Glomerular endothelial cell (primary cell): ENCODE measurements at places on chromosomes 2 and 18. TPM values are rescaled to one million over a fixed set of nuclear protein-coding genes. Genes with fewer than 3 reads are reported as not detected.
A peak's percentile ranks its signal among the peaks of the same experiment; 100 is the strongest.

DNA sequence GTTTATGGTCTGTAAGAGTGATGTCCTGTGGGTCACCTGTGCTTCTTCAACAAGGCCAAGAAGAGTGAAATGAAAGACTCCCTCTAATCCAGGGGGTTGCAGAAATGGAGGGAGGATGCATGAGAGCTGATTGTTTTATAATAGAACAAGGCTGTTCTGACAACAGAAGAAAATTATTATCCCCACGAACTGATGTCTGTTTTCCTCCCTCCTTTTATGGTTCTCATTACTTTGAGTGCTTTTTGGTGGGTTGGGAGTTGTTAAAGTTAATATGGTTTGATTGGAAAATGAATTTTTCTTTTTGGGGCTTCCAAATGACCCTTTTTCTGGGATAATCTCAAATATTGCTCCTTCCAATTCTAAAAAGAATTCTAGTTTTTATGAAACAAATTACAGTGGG lies 33.6 kb downstream of the GATA6 start:
- no peak for DNase-seq

GRCh38 chr2:74919827-74920226 lies 38.6 kb upstream of the POLE4 start:
- no peak for DNase-seq

DNA sequence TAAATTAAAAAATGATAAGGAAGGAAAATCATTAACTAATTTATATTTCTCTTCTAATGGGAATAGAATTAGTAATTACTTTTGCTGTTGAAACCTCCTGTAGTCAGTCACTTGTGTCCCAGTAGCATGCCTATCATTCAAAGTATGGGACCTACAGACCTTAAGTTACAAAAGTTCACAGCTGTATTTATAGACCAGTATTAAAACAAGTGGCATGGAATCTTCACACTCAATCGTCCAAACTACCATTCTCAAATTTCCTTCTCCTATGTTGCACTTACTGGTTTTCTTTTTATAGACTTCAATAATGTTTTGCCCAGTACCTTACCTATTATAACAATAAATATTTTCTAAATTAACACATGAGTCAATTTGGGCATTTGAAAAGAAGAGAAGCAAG lies 639.9 kb downstream of the ERBB4 start:
- no peak for DNase-seq

DNA sequence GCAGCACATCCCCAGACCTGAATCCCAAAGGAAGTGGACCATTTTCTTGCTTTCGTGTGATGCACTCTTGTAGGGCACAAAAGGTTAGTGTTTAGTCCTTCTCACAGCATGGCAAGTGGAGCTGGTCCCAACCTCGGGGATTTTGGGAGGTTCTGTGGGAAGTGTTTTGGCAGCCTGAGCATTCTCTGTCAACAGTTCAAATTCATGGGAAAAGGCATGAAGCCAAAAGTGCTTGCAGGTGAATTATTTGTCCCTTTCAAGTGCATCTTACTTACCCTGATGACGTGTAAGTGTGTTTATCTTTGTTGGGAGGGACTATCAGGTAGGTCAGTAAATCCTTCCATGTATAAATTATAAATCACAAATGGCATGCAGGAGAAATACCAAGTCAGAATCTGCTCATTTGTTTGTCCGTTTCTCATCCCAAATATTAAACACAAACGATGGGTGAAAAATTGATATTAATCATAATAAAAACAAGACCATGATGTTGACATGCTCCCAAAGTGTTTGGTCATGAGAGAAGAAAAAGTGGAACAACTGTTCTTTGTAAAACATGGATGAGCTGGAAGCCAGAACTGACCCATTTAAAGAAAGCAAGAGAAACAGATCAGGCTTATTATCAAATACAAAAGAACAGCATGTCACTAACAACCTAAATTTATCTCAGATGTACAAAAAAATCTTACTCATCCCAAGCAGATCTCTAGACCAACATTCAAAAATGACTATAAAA lies 57.6 kb downstream of the EPHA4 start:
- no peak for DNase-seq

GRCh38 chr2:65532326-65532725 lies 99.9 kb upstream of the SPRED2 start:
- no peak for DNase-seq

GRCh38 chr2:24613154-24613814 lies 122.2 kb downstream of the NCOA1 start:
- peak; percentile 39 for DNase-seq

DNA sequence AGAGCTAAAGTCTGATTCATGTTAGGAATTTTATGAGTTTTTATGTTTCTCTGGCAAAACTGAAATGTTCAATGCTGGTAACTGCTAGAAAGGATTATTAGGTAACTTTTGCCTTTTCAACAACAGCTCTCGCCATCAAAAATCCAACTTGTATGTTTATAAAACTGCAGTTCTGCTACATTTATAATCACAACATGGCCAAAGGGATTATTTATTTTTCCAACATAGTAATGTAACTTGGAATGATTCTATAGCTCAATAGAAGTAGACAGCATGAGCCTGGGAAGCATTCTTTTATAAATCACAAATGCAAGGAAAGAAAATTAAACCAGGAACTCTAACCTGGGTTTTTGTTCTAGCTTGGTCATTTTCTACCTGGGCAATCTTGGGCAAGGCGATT lies 470.9 kb downstream of the TGIF1 start:
- no peak for DNase-seq

DNA sequence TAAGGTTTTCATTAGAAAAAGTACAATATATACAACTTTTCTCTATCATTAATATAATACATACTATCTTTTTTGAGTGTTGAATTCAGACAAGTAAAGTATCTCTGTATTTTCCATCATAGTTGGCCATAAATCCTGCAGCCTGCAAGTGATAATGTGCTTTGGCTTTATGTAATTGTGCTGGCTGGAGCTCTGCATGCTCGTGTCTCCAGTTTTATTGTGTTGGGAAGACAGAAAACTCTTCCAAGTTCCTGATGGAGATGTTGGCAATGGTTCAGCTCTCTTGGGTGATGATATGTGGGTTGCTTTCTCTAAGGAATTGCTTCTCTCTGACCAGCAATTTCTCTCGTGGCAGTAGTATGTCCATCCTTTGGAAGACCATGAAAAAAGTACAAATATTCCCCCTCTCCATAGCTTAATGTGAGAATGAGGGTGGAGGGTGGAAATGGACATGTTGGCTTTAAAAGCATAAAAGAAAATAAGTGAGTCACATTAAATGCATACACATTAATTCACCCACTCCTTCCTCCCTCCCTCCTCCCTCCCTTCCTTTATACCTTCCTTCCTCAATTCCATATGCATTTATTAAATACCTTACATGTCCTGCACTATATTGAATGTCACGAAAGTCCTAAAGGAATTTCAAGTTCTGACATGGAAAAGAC lies 344.2 kb downstream of the MTX2 start:
- DNase-seq, result no peak

GRCh38 chr18:10847907-10848306 lies 301.5 kb downstream of the PIEZO2 start:
- no peak for DNase-seq

DNA sequence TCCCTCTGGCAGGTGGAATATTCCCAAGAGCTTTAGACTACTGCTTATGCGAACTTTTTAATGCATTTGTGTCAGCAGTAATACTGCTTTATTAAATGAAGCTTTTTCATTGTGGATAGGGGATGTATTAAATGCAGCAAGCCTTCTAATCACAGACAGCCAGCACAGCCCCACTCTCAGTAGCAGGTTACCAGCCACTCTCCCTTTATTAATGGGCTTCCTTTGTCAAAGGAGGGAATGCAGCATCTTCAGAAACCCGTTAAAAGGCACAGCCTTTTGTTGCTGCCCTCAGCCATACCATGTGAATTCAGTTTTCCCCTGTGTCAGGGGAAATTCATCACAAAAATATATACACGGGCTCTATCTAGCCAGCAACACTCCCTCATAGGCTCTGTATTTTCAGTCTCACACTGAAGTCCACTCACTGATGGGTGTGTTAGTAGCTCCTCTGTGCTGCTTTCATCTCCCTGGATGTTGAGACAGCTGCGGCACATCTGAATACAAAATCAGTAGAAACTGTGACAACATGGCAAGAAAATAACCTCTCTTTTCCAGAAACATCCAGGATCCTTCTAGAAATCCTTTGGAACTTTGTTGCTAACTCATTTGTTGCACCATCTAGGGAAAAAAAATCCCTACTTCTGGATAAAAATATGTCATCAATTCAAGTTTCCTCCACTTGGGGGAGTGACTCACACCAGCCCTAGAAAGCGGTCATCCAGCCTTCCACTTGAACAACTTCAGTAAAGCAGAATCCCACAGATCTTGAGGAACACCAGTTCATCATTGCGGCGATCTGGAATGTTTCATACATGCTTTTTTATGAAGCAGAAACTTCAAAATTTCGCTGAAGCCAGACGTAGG lies 48.4 kb downstream of the LRRTM1 start:
- no peak for DNase-seq

GRCh38 chr2:75379476-75380210 lies 180.3 kb upstream of the TACR1 start:
- no peak for DNase-seq

DNA sequence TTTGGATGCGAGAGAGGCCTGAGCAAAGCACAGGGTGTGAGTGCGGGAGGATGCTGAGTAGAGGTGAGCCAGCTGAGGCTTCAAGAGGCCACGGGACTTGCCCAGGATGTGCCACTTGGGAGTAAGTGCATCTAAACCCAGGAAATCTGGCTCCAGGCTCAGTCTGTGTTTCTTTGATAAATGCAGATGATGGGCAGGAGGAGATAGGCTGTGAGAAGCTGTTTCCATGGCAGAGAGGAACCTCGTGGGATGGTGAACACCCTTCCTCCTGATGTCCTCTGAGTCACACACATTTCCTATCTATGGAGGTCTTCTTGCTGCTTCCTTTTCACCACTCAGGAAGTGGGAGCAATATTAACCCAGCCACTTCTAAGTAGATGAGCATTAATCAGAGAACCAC lies 38.4 kb upstream of the CELF4 start:
- no peak for DNase-seq

DNA sequence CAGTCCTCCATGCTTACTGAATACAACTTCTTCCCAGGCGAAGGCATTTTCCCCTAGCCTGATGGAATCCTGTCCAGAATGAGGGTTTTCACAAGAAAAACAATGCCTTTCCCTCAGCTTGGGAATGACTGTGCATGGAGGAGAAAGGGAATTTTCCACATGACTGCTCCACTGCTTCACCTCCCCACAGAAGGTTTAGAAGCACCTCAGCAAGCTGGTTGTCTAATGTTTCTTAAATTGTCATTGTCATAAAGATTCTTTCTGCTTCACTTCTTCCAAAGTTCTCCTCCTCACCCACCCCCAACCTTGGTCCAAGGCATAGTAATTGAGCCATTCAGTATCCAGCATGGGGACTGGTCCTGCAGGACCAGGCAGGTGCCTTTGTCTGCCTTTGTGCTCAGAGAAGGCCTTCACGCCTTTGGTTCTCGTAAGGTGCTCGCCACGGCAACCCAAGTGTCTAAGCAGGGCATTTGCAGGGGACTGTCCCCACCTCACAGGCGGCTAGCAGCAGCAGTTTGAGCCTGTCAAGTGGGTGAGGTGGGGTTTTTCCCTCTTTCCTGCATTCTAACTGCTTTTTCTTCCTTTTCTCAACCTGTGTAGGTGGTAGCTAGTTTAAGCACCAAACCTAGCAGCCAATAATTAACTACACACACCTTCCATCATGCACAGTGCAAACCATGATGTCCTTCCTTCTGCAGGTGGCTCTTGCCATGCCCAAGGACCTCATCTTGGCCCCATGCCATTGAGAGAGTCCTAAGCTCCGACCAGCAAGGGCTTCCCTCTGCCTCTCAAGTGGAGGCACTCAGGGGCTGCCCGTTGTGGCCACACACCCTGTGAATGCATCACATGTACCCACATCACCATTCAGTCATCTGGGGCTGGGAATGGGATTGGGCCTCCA lies 65.7 kb upstream of the BCL2L11 start:
- no peak for DNase-seq

GRCh38 chr2:61434314-61434713 lies 36.6 kb downstream of the USP34 start:
- DNase-seq, result no peak

- no peak for DNase-seq
Measured at GRCh38 chr2:107322416-107322815, 436.4 kb upstream of the ST6GAL2 start.

- DNase-seq, result no peak
Measured at GRCh38 chr2:181680055-181680936, at the start of gene NEUROD1. TSS of gene NEUROD1 (minus strand) at chr2:181680517. CDS start at chr2:181678860, 1,657 bp downstream.

DNA sequence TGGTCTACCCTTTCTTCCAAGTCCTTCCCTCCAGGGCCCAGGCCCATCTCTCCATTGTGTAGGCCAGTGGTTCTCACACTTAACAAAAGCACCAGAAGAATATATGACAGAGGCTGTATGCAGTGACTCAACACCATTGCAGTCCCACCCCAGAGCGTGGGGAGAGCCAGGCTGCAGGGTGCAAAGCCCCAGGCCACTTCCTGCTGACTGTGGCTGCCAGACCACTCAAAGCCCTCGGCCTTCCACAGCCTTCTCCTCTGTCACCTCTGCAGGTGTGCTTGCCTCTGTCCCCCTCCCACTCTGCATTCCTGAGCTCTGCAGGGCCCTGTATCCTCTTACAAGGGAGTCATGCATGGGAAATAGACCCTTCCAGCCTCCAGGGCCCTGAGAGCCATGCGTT lies 40.4 kb upstream of the ARHGEF4 start:
- DNase-seq, result no peak

GRCh38 chr2:99900556-99900955 lies 241.8 kb downstream of the AFF3 start:
- no peak for DNase-seq

DNA sequence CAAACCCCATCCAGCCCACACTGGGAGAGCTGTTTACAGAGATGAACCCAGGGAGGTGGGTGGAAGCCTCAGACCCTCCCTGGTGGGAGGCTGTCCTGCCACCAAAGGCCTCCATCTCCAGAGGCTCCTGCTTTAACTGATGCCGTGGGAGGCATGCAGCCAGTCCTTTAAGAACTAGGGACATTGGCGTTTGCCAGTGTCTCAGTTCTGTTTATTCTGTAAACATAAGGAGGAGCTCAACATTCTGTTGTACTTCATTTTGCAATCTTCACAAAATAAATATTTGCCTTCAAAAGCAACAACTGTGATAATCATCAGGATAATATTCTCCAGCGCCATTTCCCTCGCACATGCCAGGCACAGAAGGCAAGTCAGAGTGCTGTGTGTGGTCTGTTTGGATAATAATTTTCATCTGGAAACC lies 6.8 kb downstream of the EDAR start:
- no peak for DNase-seq

- DNase-seq, result no peak
Measured at GRCh38 chr2:38610851-38611801, 8.4 kb upstream of the HNRNPLL start.

Gene CFAP53
- 0.10 and 0.18 TPM in 2 replicates for total RNA-seq

Gene MEIS1
- 11.8 and 23.5 TPM in 2 replicates for total RNA-seq

Gene DDX18
- 39.1 and 43.2 TPM in 2 replicates for total RNA-seq

Gene CCDC141
- total RNA-seq, result 0.06 TPM in 1 of 2 replicates, not detected in the other

Gene LBX2
- 3.9 and 4.3 TPM in 2 replicates for total RNA-seq

Gene AQP12A
- not detected in 2 replicates for total RNA-seq

Gene DSC1
- not detected in 2 replicates for total RNA-seq

Gene POTEC
- not detected in 2 replicates for total RNA-seq

Gene TNFRSF11A
- total RNA-seq, result 0.63 and 1.4 TPM in 2 replicates

Gene REG1B
- not detected in 2 replicates for total RNA-seq

Gene MYL1
- not detected in 2 replicates for total RNA-seq

Gene METTL8
- 17.2 and 36.3 TPM in 2 replicates for total RNA-seq

Gene TUBA3E
- total RNA-seq, result not detected in 2 replicates
